Thoracic aorta (tissue), 2 donors: ENCODE measurements at places on chromosomes 5 and 9.

GRCh38 chr5:146130440-146131045 lies 25.2 kb upstream of the PLAC8L1 start:
- H3K27me3 ChIP-seq, result no peaks in the 10 kb centered on the region
- no peak overlapping the region for H3K4me3 ChIP-seq
- peaks cover 29% of the 10 kb centered on the region for H3K36me3 ChIP-seq
- H3K27ac ChIP-seq, result no peak overlapping the region

- H3K4me3 ChIP-seq, result no peak overlapping the region
- DNase-seq, result no peak
- H3K27ac ChIP-seq, result peak overlapping the region; percentile 33
- H3K27me3 ChIP-seq, result no peaks in the 10 kb centered on the region
- H3K4me1 ChIP-seq, result peaks cover 35% of the 10 kb centered on the region
- peaks cover 11% of the 10 kb centered on the region for H3K36me3 ChIP-seq
Measured at GRCh38 chr5:177300236-177300880, 3.2 kb downstream of the RAB24 start.

DNA sequence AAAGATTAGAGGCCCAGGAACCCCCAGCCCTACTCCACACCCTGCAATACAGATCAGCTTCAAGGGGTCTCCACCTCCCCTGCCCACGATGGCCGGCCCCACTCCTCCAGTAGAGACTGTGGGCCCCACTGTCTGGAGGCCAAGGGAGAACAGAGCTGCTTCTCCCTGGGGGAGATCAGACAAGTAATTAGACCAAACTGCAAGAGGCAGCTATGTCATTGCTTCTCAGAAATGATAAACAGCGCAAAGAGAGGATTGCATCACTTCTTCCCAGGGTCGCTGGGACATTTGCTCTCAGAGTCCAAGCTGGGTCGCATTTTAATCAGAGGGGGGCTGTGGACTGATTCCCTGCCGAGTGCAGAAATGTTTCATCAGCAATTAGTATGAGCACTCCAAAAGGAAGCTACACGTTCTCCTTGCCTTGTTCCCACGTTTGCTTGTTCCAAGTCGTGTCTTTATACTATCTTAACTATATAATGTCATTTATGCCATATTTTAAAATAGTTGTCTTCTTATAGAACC lies 59.9 kb downstream of the ROPN1L start:
- no peaks in the 10 kb centered on the region for H3K4me1 ChIP-seq
- no peak for DNase-seq
- H3K27ac ChIP-seq, result no peak overlapping the region
- H3K36me3 ChIP-seq, result no peaks in the 10 kb centered on the region

DNA sequence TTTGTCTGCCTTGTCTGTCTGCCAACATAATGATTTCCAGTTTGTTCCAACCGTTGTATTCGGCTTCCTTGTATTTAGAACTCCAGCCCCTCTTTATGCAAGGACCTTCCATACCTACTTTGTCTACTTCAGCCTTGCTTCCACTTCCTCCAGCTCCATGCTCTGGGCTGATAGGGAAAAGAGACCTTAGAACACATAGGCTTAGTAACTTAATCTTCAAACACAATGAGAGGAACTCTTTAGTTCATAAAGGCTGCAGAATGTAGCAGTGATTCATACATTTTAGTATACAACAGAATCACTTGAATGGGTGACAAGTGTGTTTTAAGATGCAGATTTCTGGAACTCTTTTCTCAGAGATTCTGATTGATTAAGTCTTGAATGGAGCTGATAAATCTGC lies 102.8 kb upstream of the IFNE start:
- H3K4me1 ChIP-seq, result no peaks in the 10 kb centered on the region
- no peak overlapping the region for H3K4me3 ChIP-seq

DNA sequence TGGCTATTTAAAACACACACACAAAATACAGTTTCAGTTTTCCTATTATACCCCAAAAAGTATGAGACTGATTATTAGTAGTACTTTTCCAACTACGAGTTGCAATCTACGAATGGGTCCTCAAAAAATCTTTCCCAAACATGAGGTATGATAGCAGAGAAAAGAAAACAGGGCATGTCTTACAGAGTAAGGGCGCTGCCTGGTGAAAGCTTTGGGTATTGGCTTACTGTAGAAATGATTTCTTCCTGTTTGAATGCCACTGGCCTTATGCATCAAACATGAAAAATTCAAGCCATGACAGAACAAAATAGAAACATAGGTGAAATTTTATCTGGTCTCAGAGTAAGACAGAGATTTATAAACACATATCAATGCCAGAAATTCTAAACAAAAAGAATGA lies 448.0 kb downstream of the SPOCK1 start:
- H3K27me3 ChIP-seq, result no peaks in the 10 kb centered on the region
- no peaks in the 10 kb centered on the region for H3K36me3 ChIP-seq
- no peak overlapping the region for H3K4me3 ChIP-seq
- no peak for DNase-seq

DNA sequence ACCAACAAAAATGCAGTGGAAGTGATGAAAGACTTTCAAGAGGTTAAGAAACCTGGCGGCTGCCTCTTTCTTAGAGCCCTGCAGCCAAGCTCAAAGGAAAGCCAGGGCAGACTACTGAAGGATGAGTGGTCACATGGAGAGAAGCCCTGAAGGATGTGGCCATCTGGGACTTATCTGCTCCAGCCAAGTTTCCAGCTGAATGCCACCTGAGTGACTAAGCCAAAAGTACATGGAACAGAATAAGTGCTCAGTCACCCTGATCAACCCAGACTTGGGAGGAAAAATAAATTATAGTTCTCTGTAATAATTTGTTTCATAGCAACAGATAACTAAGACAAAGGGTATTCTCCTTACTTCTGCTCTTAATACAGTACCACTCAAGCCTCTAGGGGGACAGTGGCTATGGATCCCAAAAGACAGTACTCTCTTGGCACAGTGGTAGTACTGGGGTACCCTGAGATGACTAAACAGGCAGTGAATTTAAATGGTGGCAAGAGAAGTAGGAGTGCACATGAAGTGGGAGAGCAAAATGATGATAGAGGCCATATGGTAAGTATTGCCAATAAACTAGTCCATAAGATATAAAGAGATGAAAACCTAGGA lies 182.3 kb downstream of the ELAVL2 start:
- no peaks in the 10 kb centered on the region for H3K27me3 ChIP-seq
- no peaks in the 10 kb centered on the region for H3K36me3 ChIP-seq
- DNase-seq, result no peak
- H3K4me1 ChIP-seq, result no peaks in the 10 kb centered on the region
- no peak overlapping the region for H3K27ac ChIP-seq

- no peak overlapping the region for H3K4me3 ChIP-seq
- H3K27me3 ChIP-seq, result no peaks in the 10 kb centered on the region
- no peak overlapping the region for H3K27ac ChIP-seq
- H3K4me1 ChIP-seq, result peaks cover 16% of the 10 kb centered on the region
- DNase-seq, result no peak
Measured at GRCh38 chr5:141647851-141648250, 3.4 kb downstream of the FCHSD1 start.

DNA sequence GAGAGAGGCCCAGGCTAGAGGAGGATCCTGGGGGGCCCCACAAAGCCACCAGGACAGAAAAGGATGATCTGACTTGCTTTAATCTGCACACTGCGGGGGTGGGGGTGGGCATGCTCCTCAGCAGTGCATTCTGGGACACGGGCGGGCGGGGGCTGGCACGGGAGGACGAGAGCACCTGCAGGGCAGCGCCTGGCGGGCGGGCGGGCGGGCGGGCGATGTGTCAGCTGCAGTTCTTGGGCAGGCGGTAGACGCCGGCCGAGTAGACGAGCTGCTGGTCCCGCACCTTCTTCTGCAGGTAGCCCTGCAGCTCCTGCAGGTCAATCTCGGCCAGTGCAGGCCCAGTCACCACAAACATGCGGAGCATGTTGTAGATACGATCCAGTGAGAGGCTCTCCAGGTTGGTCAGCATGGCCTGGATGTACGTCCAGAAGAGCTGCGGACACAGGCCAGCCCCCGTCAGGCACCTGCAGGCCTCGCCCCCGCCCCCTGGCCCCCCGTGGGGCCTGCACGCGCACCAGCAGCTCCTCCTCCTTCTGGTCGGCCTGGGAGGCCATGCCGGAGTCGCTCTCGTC lies 3.0 kb upstream of the TMEM210 start:
- no peaks in the 10 kb centered on the region for H3K27me3 ChIP-seq
- H3K4me3 ChIP-seq, result no peak overlapping the region
- no peak for DNase-seq
- H3K36me3 ChIP-seq, result peaks cover 6% of the 10 kb centered on the region

DNA sequence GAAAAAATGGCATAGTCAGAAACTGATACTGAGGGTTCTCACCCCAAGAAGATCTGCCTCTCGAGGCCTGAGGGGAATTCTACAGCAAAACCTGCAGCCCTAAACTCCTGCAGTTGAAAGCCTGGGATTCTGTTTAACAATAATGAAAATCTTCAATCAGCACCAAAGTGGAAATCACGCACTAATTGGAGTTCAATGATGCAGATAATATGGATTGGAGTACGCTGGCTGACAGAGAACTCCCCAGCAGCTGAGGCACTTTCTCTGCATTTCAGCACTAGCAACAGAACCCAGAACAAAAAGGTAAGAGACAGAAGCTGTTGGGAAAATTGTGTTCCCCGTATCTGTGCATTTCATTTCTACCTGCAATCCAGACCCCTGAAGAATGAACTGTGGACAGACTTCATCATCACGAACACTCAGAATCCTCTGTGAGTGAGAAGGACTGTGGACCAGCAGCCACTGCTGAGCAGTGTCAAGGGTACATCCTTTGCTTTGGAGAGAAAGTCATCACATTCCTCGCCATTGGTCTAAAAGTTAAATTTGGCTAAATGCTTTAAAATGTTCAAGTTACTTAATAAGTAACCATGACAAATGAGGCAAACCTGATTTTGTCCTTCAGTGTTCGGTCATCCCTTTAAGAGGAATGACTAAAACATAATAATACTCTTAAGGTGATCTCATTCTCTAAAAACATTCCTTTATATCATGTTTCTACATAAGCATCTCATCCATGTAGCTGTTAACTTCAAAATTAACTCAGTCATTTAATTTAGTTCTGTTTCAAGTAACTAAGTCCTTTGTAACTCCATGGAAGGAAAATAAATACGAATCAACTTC lies 126.1 kb downstream of the GAS1 start:
- H3K36me3 ChIP-seq, result no peaks in the 10 kb centered on the region
- H3K4me1 ChIP-seq, result no peaks in the 10 kb centered on the region
- no peak overlapping the region for H3K27ac ChIP-seq
- no peaks in the 10 kb centered on the region for H3K27me3 ChIP-seq
- H3K4me3 ChIP-seq, result no peak overlapping the region

GRCh38 chr5:5011151-5011550 lies 129.0 kb upstream of the ADAMTS16 start:
- no peaks in the 10 kb centered on the region for H3K27me3 ChIP-seq
- H3K27ac ChIP-seq, result no peak overlapping the region
- no peaks in the 10 kb centered on the region for H3K4me1 ChIP-seq
- no peaks in the 10 kb centered on the region for H3K36me3 ChIP-seq
- no peak for DNase-seq

DNA sequence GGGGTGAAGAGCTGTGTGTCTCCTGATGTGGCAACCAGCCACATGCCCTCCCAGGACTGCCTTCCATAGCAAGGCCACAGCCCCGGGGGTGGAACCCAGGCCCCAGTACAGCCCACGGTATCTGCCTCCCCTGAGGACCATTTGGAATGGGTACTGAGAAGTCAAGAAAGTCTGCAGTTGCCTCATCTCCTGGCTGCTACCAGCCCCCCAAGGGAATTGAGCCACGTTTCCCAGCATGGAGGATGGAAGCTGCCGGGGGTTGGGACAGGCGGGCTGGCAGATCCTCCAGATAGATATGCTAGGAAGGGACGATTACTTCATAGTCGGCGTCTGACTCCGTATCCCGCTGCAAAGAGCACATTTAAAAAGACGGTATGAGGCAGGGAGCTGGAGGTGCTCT lies 5.5 kb upstream of the DMRT2 start:
- peaks cover 39% of the 10 kb centered on the region for H3K4me1 ChIP-seq
- H3K4me3 ChIP-seq, result no peak overlapping the region
- no peaks in the 10 kb centered on the region for H3K36me3 ChIP-seq
- DNase-seq, result no peak
- no peak overlapping the region for H3K27ac ChIP-seq

GRCh38 chr5:40052808-40053207 lies 626.9 kb upstream of the PTGER4 start:
- no peaks in the 10 kb centered on the region for H3K36me3 ChIP-seq
- H3K27me3 ChIP-seq, result no peaks in the 10 kb centered on the region
- no peak overlapping the region for H3K4me3 ChIP-seq

GRCh38 chr5:77438071-77438470 lies 54.0 kb downstream of the WDR41 start:
- no peaks in the 10 kb centered on the region for H3K27me3 ChIP-seq
- no peaks in the 10 kb centered on the region for H3K4me1 ChIP-seq
- DNase-seq, result no peak

GRCh38 chr9:4106760-4107143 lies 193.1 kb downstream of the GLIS3 start:
- H3K4me3 ChIP-seq, result no peak overlapping the region
- H3K27me3 ChIP-seq, result no peaks in the 10 kb centered on the region
- H3K36me3 ChIP-seq, result no peaks in the 10 kb centered on the region
- H3K4me1 ChIP-seq, result peaks cover 60% of the 10 kb centered on the region

DNA sequence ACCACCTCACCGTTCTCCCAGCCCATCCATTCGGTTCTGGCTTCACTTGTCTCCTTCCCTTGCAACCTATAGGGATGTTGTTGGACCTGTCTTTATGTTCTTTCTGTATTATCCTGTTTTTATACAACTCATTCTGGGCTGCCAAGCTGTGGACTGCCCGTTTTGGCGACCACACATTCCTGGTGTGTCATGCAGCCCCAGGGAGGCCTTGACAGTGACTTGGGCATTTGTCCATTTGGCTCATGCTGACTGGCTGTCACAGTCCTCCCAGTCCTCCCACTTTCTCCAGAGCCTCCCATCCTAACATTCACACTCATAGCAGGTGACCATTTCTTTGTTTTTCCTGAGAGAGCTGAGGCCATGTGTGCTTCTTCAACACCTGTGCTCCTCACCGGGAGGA lies 136.4 kb downstream of the SLF1 start:
- no peak overlapping the region for H3K27ac ChIP-seq
- no peaks in the 10 kb centered on the region for H3K27me3 ChIP-seq
- DNase-seq, result no peak
- H3K4me1 ChIP-seq, result no peaks in the 10 kb centered on the region

GRCh38 chr9:130835441-130836298 lies 616 bp downstream of the ABL1 start:
- H3K4me3 ChIP-seq, result peak overlapping the region; percentile 86
- no peak for DNase-seq
- no peaks in the 10 kb centered on the region for H3K36me3 ChIP-seq
- peaks cover 54% of the 10 kb centered on the region for H3K4me1 ChIP-seq
- H3K27ac ChIP-seq, result peak overlapping the region; percentile 92
- H3K27me3 ChIP-seq, result no peaks in the 10 kb centered on the region

DNA sequence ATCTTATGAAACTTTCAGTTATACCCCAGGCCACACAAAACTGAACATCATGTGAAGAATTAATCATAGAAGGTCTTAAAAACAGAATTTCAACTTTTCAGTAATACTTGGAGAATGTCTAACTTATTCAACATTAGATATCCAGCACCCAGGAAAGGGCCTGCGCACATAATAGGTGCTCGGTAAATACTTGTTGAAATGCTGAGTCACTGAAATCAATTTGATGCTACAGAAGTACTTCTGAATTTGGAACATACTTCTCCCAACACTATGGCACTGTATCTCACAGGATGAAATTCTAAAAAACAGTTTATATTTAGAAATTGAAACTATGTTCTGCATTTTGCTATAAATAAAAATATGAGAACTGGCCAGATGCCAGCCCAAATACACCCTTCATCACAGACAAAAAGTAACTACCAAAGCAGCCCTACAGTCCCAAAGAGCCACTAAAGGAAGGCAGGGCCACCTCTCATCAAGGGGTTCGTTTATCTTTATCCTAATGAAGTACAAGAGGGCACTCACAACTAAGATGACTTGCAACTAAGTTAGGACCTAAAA lies 26.5 kb downstream of the MRPS27 start:
- no peaks in the 10 kb centered on the region for H3K27me3 ChIP-seq
- H3K36me3 ChIP-seq, result no peaks in the 10 kb centered on the region
- H3K4me1 ChIP-seq, result peaks cover 50% of the 10 kb centered on the region
- peak overlapping the region; percentile 0 for H3K27ac ChIP-seq
- DNase-seq, result no peak
